Activated CD4-positive, alpha-beta T cell treated with anti-CD3 and anti-CD28 coated beads, Interleukin-10, Interleukin-2, amounts not matched to agents 100 ng/mL and 50 ng/mL, durations not matched to agents 16 hours and 8 hours (primary cell): ENCODE measurements at places on chromosomes 11 and 22.

DNA sequence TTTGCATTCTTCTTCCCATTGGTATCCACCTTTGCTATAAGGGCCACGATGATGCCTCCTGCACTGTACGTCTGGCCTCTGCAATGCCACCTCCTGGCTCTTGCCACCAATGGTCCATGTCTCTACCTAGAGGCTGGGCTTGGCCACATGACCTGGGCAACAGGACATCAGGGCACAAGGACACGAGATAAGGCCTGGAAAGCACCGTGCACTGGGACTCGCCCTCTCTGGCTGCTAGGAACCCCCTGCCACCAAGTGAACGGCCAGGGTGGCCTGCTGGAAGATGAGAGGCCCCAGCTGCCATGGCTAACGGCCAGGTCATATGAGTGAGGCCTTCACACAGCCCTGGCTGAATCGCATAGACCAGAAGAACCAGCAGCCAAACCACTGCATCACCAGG lies 87.4 kb downstream of the TRMU start:
- DNase-seq = no peak

DNA sequence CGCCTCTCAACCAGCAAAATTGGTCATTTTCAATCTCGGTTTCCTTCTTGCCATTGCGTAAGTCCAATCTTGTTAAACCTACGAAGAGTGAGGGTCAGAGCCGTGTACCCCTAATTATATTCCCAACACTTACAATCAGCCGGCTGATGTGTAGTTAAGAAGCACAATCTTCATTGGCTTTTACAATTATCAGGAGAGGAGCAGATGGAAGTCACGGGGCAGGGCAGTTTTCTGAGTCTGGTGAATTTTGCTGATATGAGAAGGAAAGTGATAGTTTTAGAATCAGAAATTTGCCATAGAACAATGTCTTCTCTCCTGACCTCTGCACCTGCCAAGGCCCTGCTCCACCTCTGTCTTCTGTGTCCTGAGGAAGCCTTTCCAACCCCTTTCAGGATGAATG lies 35.0 kb upstream of the ATXN10 start:
- no peak for DNase-seq

DNA sequence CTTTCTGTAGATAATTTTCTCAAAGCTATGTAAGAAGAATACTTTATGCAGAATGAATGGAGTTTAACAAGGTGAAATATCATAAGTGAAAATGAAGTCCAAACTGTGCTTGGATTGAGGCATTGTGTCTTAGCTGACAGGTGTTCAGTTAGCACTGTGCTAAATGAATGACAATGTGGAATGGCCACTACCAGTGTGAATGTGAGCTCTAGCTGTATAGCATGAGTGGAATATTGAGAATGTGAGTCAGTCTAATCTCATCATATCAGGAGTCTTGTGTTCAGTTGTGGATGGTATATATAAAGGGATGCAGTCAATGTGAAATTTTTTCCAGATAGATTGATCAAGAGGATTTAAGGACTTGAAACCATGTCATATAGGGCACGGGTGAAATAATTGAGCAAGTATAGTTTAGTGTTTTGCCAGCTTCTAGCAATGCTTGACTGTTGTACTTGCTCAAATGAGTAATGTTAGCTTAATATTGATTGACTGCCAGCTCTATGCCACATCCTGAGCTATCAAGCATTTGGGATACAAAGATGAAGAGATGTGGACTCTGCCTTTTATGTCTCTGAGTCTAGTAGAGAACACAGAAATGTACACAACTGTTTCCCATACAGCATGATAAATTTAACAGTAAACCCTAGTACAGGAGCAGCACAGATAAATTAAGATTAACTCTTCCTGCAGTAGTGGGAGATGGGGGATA lies 10.6 kb upstream of the RAG2 start:
- no peak for DNase-seq

DNA sequence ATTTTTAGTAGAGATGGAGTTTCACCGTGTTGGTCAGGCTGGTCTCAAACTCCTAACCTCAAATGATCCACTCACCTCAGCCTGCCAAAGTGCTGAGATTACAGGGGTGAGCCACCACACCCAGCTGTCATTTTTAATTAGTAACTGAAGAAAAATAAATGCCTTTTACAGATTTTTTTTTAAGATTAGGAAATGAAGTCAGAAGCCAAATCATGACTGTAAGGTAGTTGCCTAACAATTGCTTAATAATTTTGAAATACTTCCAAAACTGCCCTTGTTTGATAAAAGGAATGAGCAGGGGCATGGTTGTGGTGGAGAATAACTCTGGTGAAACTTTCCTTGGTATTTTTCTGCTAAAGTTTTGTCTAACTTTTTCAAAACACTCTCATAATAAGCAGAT lies 98.9 kb upstream of the SLC5A12 start:
- no peak for DNase-seq

- DNase-seq = no peak
Observed at GRCh38 chr11:78717041-78717440, 142.4 kb upstream of the NARS2 start.
